ENCODE measurements at places on chromosomes 3 and 15.

GRCh38 chr3:9399337-9399703 is 1.9 kb downstream of the SETD5 start:
- DNase-seq: no peak

DNA sequence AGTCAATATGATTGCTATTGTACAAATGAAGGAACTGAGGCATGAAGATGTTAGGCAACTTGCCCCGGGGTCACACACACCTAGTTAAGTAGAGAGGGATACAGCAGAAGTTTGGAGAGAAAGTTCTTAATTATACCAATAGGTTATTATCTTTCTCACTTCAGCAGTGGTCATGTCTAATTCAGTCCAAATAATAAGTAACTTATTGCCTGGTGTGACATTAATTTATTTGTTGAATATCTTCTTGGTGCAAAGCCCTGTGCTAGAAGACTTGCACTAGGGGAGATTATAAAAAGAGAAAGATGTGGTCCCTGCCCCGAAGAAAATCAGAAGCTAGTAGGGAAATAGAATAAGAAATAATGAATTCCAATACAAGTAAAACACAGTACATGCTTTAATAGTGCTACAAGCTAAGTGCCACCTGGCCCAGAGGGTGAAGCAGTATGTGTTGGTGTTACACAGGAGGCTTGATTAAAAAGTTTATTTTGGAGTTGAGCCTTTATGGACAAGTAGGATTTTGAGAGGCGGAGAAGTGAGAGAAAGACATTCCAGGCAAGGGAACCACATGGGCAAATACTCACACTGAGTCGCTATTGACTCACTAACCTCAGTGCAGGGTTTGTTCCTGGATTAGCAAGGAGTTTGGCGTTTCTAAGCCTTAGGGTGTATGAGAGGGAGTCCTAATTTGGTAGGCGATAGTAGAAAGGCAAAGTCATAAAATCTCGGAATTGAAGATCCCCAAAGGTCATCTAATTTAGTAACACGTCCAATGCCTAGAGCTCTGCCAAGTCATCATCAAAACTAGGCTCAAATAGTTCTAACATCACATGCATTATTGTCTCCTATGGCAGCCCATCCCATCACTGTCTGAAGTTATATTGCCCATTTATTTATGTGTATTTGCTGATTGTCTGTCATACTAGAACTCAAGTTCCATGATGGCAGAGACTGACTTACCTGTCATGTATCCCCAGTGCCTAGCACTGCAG is 19.2 kb upstream of the GSK3B start:
- no peak for DNase-seq

DNA sequence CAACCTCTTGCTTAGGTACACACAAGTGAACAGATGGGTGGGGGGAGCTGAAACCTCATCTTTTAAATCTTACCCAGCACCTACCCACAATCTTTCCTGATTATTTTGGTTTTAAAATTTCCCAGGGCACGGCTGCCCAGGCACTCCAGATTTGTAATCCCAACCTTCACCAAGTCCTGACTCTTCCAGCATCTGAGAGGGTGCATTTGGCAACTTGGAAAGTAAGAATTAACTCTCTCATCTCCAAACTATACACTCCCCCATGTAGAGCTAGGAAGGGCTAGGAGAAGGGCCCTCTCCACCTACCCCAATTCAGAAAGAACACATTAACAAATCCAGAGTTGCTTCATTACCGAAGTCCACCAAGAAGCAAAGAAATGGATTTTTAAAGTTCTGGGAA is 41.7 kb upstream of the PRICKLE2 start:
- no peak for DNase-seq

GRCh38 chr3:122843604-122844003 is 48.7 kb downstream of the SLC49A4 start:
- DNase-seq: no peak

DNA sequence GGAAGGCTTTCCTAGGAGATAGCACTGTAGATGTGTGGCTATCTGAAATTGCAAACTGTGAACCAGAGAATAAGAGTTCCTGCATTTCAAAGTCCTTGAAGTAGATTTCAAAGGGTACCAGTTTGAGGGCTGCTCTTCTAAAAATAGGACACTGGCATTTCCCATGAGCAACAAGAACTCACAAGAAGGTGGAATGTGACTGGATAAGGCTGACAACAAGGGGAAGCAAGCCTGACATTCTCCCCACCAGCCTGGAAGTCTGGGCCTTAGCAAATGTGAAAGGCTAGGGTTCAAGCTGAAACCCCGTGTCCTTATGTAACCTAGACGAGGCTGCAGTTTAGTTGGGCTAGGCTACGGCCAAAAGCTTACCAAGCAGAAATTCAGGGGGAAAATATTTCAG is 18.7 kb upstream of the TJP1 start:
- DNase-seq: no peak

- DNase-seq: no peak
Measured at GRCh38 chr15:36256404-36256807, 323.0 kb upstream of the CDIN1 start.
